ENCODE measurements at places on chromosomes 16 and 17.

DNA sequence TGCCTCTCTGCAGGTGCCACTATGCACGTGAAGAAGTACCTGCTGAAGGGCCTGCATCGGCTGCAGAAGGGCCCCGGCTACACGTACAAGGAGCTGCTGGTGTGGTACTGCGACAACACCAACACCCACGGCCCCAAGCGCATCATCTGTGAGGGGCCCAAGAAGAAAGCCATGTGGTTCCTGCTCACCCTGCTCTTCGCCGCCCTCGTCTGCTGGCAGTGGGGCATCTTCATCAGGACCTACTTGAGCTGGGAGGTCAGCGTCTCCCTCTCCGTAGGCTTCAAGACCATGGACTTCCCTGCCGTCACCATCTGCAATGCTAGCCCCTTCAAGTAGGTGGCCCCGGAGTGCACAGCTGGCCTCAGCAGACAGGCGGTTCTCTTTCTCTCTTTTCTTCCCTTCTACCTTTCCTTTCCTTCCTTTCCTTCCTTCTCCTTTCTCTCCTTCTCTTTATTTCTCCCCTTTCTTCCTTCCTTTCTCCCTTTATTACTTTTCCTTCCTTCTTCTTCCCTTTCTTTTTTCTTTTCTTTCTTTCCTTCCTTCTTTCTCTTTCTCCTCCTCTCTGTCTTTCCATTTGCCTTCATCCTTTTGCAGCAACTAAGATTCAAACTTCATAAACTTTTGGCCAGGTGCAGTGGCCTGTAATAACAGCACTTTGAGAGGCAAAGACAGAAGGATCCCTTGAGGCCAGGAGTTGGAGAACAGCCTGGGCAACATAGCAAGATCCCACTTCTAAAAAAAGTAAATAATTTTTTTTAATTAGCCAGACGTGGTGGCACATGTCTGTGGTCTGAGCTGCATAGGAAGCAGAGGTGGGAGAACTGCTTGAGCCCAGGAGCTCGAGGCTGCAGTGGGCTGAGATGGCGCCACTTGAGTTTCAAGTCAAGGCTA is 46.7 kb downstream of the SCNN1B start:
- peaks cover 26% of the 10 kb centered on the region for H3K27me3 ChIP-seq
- no peaks in the 10 kb centered on the region for H3K36me3 ChIP-seq
- H3K4me3 ChIP-seq: no peak overlapping the region
- DNase-seq: no peak

DNA sequence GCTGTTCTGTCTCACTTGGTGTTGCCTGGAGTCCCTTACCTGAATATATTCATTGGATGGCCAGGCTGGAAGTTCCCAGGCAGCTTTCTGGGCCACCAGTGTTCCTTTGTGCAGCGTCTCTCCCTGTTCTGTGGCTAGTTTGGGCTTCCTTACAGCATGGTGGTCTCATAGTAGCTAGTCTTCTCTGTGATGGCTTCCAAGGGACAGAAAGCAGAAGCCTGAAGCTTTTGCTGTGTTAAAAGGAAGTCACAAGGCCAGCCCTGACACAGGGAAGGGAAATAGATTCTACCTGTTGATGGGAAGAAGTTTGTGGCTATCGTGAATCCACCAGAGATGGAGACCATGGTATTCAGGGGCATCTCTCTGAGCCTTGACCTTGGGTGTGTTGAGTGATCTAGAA is 34.6 kb downstream of the PLCG2 start:
- H3K27me3 ChIP-seq: peaks cover 3% of the 10 kb centered on the region
- no peak overlapping the region for H3K4me3 ChIP-seq
- H3K27ac ChIP-seq: peak overlapping the region; percentile 78
- DNase-seq: no peak

DNA sequence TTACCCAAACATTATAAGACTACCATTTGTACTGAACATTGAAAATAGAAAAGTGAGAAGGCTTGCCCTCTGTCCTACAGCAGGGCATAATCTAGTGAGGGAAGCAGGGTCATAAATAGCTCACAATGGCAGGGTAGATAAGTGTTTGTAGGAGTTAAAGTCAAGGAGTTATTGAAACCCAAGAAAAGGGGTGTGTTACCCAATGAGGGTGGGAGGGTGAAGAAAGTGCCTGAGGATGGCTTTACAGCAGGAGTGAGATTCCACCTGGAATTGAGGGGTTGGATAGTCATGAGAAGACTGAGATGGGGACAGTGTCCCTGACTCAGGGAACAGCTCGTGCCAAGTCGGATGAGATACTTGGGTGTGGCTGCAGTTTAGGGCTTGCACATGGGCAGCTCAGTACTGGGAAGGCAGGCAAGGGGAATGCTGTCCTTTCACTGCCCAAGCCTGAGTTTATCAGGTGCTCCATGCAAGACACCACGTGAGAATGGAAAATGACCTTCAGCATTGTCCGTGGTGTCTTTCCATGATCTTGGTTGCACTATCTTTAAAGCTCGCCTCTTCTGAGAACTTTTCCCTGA is 393.2 kb upstream of the MAF start:
- no peak for DNase-seq
- H3K27ac ChIP-seq: no peak overlapping the region

- H3K27me3 ChIP-seq: no peaks in the 10 kb centered on the region
- H3K4me1 ChIP-seq: peaks cover 5% of the 10 kb centered on the region
- H3K4me3 ChIP-seq: no peak overlapping the region
- no peak overlapping the region for H3K27ac ChIP-seq
Measured at GRCh38 chr17:78706271-78706915, 75.7 kb downstream of the CYTH1 start.

DNA sequence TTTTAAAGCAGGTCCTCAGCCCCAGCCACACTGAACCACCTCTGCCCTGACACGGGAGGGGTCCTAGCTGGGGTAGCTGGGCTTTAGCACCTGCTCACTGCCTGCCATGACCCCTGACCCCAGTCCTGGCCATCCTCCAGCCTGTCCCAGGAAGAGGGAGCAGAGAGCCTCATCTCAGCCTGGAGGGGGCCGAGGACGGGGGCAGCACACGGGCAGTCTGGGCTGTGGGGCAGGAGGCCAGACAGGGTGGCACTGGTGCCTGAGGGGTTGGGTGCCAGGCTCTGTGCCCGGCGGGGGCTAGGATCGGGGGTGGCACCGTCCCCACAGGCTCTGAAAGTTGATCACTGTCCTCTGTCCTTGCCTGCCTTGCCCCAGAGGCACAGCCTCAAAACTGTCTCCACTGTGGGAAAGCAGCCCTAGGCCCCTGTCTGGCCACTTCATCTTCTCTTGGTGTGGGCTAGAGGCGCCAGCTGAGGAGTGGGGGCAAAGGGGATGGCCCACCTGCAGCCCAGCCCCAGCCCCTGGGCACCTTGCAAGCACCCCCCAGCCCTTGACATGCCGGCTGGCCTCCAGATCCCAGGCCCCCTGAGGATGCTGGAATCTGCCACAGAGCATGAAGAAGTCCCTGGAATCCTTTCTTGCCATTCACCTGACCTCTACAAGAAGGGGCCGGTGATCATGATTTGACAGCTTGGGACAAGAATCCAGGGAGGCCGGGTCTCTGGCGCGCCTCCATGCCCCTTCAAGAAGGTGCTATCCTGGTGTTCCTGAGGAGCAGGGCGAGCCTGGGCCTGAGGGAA is 15.7 kb downstream of the ENDOV start:
- no peak for DNase-seq
- H3K36me3 ChIP-seq: no peaks in the 10 kb centered on the region
- H3K27me3 ChIP-seq: no peaks in the 10 kb centered on the region
- H3K27ac ChIP-seq: no peak overlapping the region

DNA sequence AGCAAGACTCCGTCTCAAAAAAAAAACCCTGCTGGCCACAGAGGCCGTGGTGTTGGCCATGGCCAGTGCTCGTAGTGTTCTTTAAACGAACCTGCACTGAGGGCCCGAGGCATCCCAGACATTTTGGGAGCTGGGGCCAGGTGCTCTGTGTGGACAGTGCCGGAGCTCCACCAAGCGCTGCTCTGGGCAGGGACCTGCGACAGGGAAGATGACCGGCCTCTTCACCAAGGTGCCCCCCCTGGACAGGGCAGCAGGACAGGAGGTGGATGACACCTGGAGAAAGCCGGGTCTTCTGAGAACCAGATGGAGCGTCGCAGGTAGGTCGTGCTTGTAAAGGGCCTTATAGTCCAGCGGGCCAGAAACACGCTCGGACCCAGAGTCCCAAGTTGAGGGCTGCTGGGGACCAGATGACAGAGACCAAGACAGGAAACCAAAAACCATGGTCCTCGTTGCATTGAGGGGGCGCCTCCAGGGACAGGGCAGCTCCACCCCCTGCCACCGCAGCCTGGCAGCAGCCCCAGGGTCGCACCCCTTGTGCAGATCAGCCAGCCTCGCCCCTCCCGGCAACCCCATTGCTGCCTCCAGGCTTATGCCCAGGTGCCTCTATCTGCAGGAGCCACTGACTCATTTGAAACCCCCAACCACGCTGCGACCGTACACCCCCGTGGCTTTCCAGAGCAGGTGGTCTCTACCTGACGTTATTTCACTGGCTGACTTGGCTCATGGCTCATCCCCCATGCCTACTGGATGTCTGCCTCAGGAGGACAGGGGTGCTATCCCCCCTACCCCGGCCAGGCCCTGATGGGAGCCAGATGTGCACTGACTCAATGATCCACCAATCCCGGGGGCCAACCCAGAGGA is 4.2 kb upstream of the NTN3 start:
- peak overlapping the region; percentile 31 for H3K4me3 ChIP-seq
- peaks cover 9% of the 10 kb centered on the region for H3K27me3 ChIP-seq
- H3K27ac ChIP-seq: no peak overlapping the region
- no peak for DNase-seq

DNA sequence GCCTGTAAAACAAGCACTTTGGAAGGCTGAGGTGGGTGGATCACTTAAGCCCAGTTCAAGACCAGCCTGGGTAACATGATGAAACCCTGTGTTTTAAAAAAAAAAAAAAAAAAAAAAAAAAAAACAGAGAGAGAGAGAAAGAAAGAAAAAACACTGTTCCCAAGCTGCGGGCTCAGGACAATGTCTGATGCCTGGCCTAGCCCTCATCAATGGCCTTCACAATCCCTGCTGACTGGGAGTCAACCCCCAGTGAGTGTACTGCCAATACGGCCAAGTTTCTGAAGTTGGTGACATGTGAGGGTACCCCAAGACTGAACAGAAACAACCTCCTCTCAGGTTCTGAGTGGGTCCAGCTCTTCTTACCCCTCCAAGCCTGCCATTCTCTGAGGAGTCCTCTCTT is 116.5 kb downstream of the ZNF778 start:
- no peaks in the 10 kb centered on the region for H3K27me3 ChIP-seq
- peak overlapping the region; percentile 35 for H3K27ac ChIP-seq
- H3K4me1 ChIP-seq: peaks cover 23% of the 10 kb centered on the region
- peaks cover 1% of the 10 kb centered on the region for H3K36me3 ChIP-seq

GRCh38 chr17:65723431-65724151 is 162.1 kb upstream of the AXIN2 start:
- H3K36me3 ChIP-seq: no peaks in the 10 kb centered on the region
- H3K27ac ChIP-seq: no peak overlapping the region
- no peaks in the 10 kb centered on the region for H3K27me3 ChIP-seq
- H3K4me3 ChIP-seq: no peak overlapping the region
- DNase-seq: no peak
- H3K4me1 ChIP-seq: peaks cover 6% of the 10 kb centered on the region

DNA sequence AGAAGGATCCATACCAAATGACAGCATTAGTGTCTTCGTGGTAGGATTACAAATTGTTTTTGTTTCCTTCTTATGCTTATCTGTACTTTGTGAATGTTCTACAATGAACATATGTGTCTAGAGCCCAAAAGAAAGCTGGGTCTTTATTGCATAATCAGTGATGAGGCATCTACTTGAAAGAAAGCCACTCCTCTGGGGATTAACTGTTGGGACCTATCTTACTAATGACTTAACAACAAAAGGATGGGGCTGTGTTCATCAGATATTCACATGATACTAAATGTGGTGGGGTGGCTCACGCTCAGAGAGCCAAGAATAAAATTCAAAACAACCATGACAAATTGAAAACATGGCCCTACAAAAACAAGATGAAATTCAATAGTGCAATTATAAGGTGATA is 160.2 kb downstream of the RGS9 start:
- H3K27me3 ChIP-seq: peaks cover 14% of the 10 kb centered on the region
- H3K4me1 ChIP-seq: peaks cover 2% of the 10 kb centered on the region
- no peaks in the 10 kb centered on the region for H3K36me3 ChIP-seq

DNA sequence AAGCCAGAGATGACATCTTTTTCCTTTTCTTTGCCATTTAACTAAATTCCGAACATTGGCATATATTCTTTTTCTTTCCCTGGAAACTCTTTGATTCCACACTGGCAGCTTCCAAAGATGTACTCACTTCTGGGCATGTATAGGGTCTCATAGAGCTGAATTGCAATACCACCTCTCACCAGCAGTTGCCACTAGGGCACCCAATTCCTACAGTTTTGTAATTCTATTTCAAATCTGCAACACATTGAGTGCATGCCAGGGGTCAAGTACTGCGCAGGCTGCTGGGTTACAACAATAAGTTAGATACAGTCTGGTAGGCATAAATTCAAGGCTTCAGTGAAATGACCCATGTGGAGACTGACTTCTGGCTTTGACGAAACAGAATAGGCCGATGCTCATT is 208.8 kb upstream of the NLRP1 start:
- H3K4me1 ChIP-seq: no peaks in the 10 kb centered on the region
- H3K27ac ChIP-seq: no peak overlapping the region
- no peak for DNase-seq
- no peaks in the 10 kb centered on the region for H3K36me3 ChIP-seq

GRCh38 chr16:88284626-88285513 is 97.9 kb upstream of the ZNF469 start:
- no peak overlapping the region for H3K27ac ChIP-seq
- no peak overlapping the region for H3K4me3 ChIP-seq
- no peaks in the 10 kb centered on the region for H3K4me1 ChIP-seq

DNA sequence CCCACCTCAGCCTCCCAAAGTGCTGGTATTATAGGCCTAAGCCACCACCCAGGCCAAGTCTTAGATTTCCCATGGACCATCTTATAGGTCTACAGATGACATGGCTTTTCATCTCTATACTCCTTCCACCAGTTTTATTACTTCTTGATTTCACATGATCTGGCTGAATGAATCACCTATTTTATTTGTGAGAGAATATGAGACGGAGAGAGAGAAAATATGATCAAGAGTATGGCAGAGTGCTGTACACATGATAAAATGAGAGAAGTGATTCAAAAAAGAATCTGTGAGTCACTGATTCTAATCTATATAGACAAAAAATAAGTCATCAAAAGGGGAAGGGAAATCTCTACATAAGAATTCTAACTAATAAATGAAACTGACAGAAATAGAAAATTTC is 13.7 kb downstream of the ACSM1 start:
- H3K4me3 ChIP-seq: no peak overlapping the region
- H3K27me3 ChIP-seq: no peaks in the 10 kb centered on the region
- peaks cover 11% of the 10 kb centered on the region for H3K4me1 ChIP-seq
- peaks cover 50% of the 10 kb centered on the region for H3K36me3 ChIP-seq

DNA sequence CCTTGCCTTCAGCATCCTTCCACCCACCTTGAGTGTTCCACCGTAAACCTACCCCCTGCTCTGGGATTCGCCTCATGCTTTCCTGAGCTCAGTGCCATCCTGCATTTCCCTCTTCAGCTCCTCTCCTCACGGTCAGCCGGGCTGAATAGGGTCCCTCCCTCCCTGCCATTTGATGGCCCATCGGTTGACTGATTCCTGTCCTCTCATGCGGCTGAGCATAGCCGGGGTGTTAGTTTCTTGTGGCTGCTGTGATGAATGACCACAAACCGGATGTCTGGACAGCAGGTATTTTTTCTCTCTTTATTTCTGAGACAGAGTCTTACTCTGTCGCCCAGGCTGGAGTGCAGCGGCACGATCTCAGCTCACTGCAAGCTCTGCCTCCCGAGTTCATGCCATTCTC is 44.1 kb upstream of the MGAT5B start:
- no peak overlapping the region for H3K4me3 ChIP-seq
- no peak overlapping the region for H3K27ac ChIP-seq
- no peaks in the 10 kb centered on the region for H3K4me1 ChIP-seq
- DNase-seq: no peak
- H3K36me3 ChIP-seq: no peaks in the 10 kb centered on the region
